Fibroblast of the aortic adventitia (primary cell): ENCODE measurements at places on chromosomes 1 and 21.
A peak's percentile ranks its signal among the peaks of the same experiment; 100 is the strongest.

DNA sequence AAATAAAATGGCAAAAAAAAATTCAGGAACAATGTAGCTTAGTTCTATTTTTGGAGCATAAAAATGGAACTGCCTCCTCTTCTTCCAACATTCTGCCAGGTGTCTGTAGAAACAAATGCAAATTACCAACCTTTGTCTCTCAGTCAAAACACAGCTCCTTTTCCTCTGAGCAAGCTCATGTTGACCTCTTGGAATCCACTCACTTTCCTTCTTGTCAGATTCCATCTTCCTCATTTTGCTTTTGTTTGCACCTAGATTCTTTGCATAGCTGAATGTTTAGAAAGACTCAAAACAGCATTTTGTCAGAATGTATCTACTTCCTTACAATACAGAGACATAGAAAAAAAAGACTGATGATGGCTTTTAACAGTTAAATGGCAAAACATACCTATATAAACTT lies 178.2 kb downstream of the ADGRL2 start:
- peak; percentile 9 for DNase-seq

DNA sequence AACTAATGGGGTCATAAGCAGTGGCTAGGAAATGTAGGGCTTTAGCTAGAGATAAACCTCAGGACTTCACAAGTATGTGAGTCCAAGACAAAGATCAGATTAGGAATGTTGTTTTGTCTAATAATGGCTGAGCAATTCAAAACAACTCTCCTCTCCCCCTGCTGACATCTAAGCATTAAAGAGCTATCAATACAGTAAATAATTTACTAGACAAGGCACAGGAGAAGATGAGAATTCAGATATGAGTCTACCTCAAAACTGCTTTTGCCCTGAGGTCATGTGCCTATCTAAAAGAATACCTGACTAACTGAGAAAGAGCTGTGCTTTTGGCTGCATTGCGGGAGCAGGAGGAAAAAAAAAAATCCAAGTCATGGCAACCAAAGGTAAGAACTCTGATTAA lies 86.8 kb downstream of the SPATA17 start:
- DNase-seq = no peak

- DNase-seq = no peak
Measured at GRCh38 chr1:91550961-91551360, 50.3 kb downstream of the CDC7 start.

GRCh38 chr1:162458236-162458635 lies 39.4 kb upstream of the UHMK1 start:
- DNase-seq = no peak

- DNase-seq = no peak
Measured at GRCh38 chr1:34645919-34646318, 108.9 kb upstream of the GJB5 start.

DNA sequence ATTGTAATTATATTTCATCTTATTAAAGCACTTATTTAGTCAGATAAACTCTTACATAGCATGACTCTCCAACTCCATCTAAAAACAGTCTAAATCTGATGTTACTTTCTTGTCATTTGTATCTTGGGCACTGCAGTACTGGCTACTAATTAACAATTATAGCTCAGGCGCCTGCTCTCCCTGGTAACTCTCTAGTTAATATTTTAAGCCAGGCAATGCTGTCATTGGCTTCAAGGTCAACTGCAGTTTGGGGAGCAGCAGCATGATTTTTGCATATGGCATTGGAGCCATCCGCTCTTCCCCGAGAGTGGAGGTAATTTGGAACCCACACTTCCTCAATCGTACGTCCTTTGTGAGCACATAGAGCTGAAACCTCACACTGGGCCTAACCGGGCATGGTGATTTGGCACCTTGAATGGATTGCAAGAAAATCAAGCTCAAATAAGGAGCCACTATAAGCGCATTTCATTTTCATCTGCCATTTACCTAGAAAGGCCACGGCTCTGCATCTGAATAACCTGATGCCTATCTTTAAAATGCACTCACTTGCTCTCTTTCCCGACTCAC lies 187.7 kb downstream of the KAZN start:
- DNase-seq = no peak

- peak; percentile 11 for DNase-seq
Measured at GRCh38 chr21:14850394-14850793, 214.4 kb downstream of the NRIP1 start.

GRCh38 chr1:59237900-59238299 lies 59.0 kb upstream of the FGGY start:
- DNase-seq = no peak
